ENCODE measurements at places on chromosomes 1 and 21. TPM values are rescaled to one million over a fixed set of nuclear protein-coding genes. Genes with fewer than 3 reads are reported as not detected.
A peak's percentile ranks its signal among the peaks of the same experiment; 100 is the strongest.

The CYP4A11 gene
- total RNA-seq, result not detected

The ENAH gene
- 0.16 TPM for total RNA-seq

The RAD54L gene
- 31.9 TPM for total RNA-seq

The WNT2B gene
- 0.59 TPM for total RNA-seq

The S100A7A gene
- total RNA-seq, result not detected

The PRKCZ gene
- 24.0 TPM for total RNA-seq

The LCE2A gene
- total RNA-seq, result not detected

The UBASH3A gene
- total RNA-seq, result 69.3 TPM

The CHD5 gene
- total RNA-seq, result 0.93 TPM

The BTBD19 gene
- total RNA-seq, result 32.0 TPM

The ACADM gene
- 16.9 TPM for total RNA-seq

The MTF2 gene
- total RNA-seq, result 40.3 TPM

The ZNF678 gene
- total RNA-seq, result 7.4 TPM

The PALMD gene
- total RNA-seq, result not detected

GRCh38 chr1:154352581-154353459, 27.5 kb downstream of the ATP8B2 start:
- peak; percentile 53 for DNase-seq

- DNase-seq, result peak; percentile 65
These were observed at the start of the genes FBXO2 and FBXO44 for GRCh38 chr1:11654137-11654938. TSS of gene FBXO2 (minus strand) at chr1:11654429. CDS start at chr1:11654340, 89 bp downstream. TSS of gene FBXO44 (plus strand) at chr1:11654877. CDS start at chr1:11655836, 959 bp downstream.

GRCh38 chr1:3775490-3776230, 3.1 kb downstream of the SMIM1 start:
- DNase-seq, result peak; percentile 25

DNA sequence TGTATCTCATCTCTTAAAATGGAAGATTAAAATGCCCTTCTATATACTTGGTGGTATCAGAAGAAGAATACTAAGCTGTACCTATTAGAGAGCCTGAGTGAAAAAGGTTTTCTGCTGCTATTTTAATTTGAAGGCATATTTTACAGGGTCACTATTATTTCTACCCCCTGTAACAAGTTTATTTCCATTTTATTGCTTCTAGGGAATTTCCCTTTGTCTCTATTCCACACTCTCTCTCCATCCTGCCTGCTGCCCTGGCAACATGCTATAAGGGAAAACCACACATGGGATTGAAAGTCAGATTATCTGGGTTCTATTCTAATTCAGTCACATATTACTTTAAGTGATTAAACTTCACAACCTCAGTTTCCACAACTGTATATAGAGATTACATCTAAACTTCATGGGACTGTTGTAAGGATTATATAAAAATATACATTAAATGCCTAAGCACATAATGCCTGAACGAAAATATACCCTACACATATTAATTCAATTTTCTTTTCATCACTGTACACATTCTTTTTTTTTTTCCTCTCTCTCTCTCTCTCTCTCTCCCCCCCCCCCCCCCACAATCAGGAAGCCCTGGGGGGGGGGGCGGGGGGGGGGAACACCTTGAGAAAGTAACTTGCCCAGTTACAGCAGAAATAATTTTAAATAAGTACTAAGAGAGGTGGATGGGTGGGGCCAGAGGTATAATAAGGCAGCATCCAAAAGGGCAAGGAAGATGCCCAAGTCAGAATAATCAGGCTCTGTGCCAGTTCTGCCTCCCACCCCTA, 51.5 kb downstream of the LUZP1 start:
- DNase-seq, result no peak

DNA sequence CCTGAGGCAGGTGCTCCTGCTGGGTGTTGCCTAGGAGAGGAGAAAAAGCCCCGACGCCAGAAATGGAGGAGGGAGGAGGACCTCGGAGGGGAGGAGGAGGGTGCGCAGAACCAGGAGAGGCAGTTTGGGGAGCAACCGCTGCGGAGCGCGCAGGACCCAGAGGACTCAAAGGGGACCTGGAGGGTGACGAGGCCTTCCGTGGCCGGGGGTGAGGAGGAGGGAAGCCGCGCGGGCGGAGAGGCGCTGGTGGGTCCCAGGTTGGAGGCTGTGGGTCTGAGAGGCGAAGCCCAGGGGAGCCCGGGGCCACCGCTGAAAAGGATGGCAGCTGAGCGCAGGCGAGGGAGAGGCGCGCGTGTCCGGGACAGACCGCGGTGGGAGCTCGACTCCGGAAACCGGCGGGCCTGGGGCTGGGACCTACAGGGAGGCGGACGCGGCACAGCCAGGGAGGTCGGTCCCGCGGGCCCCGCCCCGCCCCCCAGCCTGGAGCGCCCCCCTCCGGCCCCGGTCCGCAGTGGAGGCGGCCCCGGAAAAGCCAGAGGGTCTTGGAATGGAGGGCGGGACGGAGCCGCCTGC, 15.1 kb downstream of the RNF223 start:
- no peak for DNase-seq

GRCh38 chr1:95620076-95620475, 386.1 kb downstream of the RWDD3 start:
- no peak for DNase-seq

- DNase-seq, result no peak
These were observed 16.7 kb downstream of the SLC25A33 start for GRCh38 chr1:9555942-9556341.

DNA sequence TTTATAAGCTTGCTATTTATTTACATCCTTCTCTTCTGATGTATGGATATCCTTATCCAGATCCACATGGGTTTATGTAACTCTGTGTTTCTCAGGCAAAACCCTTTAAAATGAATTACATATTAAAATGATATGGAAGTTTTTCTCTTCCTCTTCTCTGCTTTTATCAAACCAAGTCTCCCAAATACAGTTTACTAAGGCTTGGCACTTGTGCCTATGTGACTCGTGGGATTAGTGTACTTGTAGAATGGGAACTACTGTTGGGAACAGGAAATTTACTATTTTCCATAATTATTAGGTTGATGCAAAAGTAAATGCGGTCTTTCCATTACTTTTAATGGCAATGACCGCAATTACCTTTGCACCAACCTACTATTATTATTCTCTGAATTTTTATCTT, 14.8 kb downstream of the SIM2 start:
- no peak for DNase-seq

- peak; percentile 71 for DNase-seq
These were observed at the start of gene MAPKAPK2 for GRCh38 chr1:206684478-206685333. TSS of gene MAPKAPK2 (plus strand) at chr1:206684905. CDS start at chr1:206685230, 325 bp downstream.

- DNase-seq, result no peak
These were observed 245.7 kb downstream of the TOMM20 start for GRCh38 chr1:234882898-234883297.

- no peak for DNase-seq
These were observed 86.2 kb downstream of the CD247 start for GRCh38 chr1:167431909-167432650.

- DNase-seq, result no peak
These were observed 111.3 kb downstream of the C1orf21 start for GRCh38 chr1:184497959-184498723.

- DNase-seq, result no peak
These were observed 75.5 kb downstream of the PRDM2 start for GRCh38 chr1:13775459-13775858.

DNA sequence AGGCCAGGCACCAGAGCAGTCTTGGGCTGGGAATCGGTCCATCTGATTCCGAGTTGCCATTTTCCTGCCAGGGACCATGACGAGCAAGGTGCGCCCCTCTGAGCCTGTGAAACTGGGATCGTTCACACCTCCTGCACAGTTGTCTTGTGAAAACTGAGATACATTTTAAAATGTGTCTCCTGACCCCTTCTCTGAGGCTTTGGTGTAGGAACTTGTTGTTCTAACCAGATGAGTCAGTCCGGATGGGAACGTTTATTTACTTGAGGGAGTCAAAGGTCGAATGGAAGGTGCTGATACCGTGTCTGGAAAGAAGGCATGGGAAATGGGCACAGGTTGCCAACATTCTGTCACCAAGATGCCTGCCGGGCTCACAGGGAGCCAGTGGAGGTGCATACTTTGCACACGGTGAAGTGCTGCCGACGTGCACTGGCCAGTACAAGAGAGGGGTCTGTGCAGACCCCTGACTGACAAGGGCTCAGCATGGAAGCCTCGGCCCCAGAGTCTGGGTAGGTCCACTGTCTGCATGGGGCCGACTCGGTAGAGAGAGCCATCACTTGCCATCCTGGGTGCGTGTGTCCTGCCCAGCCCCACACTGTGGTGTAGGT, 7.4 kb upstream of the KCNN3 start:
- DNase-seq, result no peak

DNA sequence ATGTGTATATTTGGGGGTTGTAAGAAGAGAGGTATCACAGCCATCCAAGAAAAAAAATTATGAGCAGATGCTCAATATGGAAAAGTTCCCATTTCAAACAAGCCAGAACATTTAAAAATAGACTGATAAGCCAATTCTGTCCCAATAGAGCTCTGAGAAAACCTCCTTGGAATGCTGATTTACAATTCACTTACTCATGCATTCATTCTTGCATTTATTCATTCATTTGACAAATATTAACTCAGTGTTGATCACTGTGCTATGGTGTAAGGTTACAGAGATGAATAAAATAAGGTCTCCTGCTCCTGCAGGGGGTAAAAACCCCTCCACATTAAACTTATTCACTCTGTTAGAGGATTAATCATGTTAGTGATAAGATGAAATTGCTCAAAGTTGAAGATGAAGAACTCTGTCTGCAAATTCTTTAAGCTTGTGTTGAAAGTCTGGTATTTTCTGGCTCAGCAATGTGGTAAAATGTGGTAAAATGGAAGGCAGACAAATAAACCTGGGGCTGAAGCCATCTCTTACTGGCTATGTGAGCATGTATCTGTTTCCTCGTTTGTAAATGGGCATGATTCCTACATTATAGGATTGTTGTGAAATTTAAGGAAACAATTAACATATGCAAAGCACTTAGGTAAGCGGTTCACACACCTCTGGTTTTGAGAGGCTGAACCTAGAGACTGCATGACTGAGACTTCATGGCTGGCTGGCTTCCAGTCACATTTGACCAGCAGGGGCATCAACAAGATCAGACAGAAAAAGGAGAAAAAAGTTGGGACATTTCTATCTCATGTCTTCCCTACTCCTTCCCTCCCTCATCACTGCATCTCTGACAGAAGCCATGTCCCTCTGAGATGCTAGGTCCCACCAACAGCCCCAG, 45.0 kb upstream of the DAB1 start:
- DNase-seq, result no peak

DNA sequence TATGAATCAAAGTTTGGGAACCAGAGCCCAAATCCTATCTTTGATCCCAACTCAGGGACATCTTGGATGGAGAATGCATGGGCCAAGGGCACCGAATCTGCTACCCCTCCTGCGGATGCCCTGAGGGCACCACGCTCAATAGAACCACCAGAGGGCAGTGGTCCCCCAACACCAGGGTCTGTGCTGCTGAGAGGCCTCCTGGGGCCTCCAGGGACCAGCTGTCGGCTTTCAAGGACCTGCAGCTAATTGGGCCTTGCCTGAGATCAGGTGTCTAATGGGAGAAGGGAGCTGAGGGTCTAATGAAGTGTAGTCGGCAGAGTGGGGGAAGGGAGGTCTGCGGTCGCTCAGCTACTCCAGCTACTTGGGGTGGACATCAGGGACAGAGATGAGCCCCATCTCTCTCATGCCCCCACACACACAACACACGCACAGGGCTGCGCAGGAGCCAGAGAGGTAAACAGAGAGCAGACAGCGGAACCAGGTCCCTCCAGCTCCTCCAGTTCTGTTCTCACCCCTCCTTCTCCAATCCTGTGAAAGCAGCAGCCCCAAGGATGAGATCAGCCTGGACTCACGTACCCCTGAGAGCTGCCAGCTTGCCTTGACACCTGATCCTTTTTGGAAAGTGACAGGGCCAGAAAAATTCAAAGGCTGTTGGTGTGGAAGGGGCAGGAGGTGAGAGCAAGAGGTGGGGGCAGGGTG, 34.9 kb upstream of the PPP1R15B start:
- DNase-seq, result peak; percentile 82

DNA sequence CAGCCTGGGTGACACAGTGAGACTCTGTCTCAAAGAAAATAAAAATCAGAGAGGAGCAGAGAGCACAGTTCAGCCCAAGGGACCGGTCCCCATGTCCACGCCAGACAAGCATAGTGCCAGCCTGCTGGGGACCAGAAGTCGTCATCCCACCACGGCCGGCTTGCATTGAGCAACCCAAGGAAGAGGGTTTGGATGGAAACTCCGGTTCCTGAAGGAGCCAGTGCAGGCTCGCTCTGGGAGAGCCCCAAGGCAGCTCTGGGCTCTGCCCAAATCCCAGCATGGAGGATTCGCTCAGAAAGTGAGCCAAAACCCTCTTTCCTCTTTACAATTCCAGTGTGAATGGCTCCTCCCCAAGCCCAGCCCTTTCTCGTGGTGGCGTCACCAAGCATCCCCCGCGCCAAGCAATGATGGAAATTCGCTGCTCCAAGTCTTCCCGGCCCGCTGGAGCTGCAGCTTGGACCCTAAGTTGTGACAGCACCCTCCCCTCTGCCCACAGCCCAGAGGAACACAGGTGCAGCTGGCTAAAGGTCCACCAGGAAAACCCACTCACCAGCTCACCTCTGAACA, 64.1 kb upstream of the SLC25A33 start:
- DNase-seq, result no peak

DNA sequence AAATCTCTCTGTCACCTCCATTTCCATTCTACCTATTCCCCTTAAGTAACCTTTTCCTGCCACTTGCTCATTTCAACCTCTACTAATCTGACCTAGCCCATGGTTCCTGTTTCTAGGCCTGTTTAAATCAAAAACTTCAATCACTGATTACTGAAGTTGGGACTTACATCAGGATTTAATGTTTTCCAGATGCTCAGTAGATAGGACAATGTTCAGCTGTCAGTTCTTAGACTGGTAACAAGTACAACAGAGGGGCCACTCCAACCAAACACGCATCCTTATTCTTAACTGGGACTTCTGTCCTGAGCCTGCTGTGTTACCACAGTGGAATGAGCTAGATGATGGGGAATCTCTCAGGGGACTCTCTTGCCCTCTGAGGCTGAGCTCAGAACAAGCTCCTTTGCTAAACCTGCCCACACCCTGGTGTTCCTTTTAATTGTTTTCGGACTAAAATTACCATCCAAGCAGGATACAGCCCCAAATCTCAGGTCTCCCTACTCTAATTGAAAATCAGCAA, 974.6 kb downstream of the TTLL7 start:
- DNase-seq, result no peak

GRCh38 chr1:163337631-163338030, 15.9 kb downstream of the NUF2 start:
- no peak for DNase-seq

- DNase-seq, result no peak
These were observed 82.8 kb downstream of the TRIM33 start for GRCh38 chr1:114428083-114428754.

- DNase-seq, result no peak
These were observed 58.8 kb upstream of the TBX15 start for GRCh38 chr1:119046785-119047438.

GRCh38 chr1:167342846-167343245, 122.2 kb downstream of the POU2F1 start:
- peak; percentile 21 for DNase-seq

- no peak for DNase-seq
These were observed 533.5 kb downstream of the LTN1 start for GRCh38 chr21:28459193-28459592.

All from naive thymus-derived CD4-positive, alpha-beta T cell (primary cell).